ENCODE measurements at places on chromosomes 7 and 10. TPM values are rescaled to one million over a fixed set of nuclear protein-coding genes. Genes with fewer than 3 reads are reported as not detected.

DNA sequence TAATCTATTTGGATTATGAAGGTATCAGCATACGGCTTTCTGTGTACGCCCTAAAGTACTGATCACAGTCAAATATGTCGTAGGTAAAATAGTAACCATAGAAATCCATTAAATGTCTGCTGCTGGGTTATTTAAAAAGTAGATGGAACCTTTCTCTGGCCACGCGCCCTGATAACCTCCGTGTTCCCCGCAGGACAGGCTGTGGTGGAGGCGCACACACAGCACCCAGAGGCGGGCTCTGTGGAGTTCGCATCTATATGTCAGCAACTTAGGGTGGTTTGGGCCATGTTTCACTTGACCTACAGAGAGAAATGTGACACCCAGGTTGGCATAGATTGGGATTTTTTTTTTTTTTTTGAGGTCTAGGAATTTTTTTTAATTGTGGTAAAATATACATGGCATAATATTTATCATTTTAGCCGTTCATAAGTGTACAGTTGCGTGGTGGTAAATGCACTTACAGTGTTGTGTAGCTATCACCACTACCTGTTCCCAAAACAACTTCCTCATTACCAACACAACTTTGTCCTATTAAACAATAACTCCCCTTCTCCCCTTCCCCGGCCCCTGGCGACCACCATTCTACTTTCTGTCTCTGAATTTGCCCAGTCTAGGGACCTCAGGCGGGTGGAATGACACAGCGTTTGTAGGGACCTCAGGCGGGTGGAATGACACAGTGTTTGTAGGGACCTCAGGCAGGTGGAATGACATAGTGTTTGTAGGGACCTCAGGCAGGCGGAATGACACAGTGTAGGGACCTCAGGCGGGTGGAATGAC is 15.4 kb downstream of the PPP2R2D start:
- no peak for DNase-seq
- no peaks in the 10 kb centered on the region for H3K4me1 ChIP-seq
- H3K27me3 ChIP-seq = no peaks in the 10 kb centered on the region
- peaks cover 5% of the 10 kb centered on the region for H3K36me3 ChIP-seq
- no peak overlapping the region for H3K4me3 ChIP-seq

GRCh38 chr10:93436591-93437085 is 45.5 kb downstream of the MYOF start:
- DNase-seq = peak; percentile 86
- H3K36me3 ChIP-seq = no peaks in the 10 kb centered on the region
- H3K4me3 ChIP-seq = no peak overlapping the region
- H3K4me1 ChIP-seq = peaks cover 33% of the 10 kb centered on the region

DNA sequence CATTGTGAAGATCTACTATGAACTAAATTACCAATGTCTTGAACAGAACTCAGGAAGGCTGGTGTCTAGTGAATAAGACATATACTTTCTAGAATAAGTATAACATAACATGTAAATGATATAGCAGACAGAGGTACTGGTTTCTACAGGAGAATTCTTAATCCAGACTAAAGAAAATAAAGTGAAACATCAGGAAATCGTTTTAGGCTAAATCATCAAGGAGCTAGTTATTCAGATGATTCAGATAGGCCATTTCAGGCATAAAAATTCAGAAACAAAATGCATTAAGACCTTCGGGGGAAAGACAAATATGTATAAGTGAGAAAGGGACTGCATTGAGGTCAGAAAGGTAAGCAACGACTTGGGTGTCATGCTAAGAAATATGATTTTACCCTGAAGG is 170.6 kb downstream of the LRRN3 start:
- H3K27me3 ChIP-seq = no peaks in the 10 kb centered on the region
- H3K4me1 ChIP-seq = peaks cover 10% of the 10 kb centered on the region
- no peaks in the 10 kb centered on the region for H3K36me3 ChIP-seq

DNA sequence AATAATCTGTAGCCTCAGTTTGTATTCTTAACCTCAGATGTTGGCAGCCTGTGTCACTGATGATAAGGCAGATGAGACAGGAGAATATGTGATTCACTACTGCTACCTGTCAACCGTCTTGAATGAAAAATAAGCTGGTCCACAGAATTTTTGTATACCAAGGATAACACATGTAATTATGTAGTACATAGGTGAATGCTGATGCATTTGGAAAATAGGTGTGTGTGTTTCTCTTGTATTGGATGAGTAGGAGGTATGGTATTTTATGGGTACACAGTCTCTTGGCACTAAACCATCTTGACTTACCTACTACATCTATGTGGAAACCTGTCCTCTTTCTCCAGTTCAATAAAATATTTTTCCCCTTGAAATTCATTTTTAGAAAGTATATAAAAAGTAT is 20.7 kb upstream of the ZRANB1 start:
- H3K27me3 ChIP-seq = no peaks in the 10 kb centered on the region
- H3K27ac ChIP-seq = no peak overlapping the region
- DNase-seq = no peak
- H3K36me3 ChIP-seq = no peaks in the 10 kb centered on the region

GRCh38 chr10:58826694-58827093 is 314.0 kb downstream of the BICC1 start:
- DNase-seq = no peak
- no peak overlapping the region for H3K27ac ChIP-seq
- H3K4me1 ChIP-seq = no peaks in the 10 kb centered on the region
- no peaks in the 10 kb centered on the region for H3K27me3 ChIP-seq
- peaks cover 5% of the 10 kb centered on the region for H3K36me3 ChIP-seq

DNA sequence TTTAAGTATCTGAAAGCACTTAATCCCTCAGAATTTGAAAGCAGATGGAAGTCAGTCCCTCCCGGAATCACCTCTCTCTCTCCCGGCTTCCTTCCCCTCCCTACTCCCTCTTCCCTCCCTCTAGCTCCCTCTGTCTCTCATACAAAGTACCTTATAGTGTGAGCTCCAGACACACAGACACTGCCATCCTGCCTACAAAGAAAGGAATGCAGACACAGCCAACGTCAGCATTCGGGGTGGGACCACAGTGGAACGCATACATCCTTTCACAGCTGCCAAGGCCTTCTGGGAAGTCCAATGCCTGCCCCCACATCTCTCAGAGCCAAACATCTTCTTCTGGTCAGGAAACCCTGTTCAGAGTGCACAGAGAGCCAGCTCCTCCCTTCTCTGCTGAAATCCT is 9.3 kb downstream of the NOD1 start:
- H3K4me3 ChIP-seq = no peak overlapping the region
- H3K27ac ChIP-seq = peak overlapping the region; percentile 92
- DNase-seq = peak; percentile 78
- H3K36me3 ChIP-seq = no peaks in the 10 kb centered on the region

DNA sequence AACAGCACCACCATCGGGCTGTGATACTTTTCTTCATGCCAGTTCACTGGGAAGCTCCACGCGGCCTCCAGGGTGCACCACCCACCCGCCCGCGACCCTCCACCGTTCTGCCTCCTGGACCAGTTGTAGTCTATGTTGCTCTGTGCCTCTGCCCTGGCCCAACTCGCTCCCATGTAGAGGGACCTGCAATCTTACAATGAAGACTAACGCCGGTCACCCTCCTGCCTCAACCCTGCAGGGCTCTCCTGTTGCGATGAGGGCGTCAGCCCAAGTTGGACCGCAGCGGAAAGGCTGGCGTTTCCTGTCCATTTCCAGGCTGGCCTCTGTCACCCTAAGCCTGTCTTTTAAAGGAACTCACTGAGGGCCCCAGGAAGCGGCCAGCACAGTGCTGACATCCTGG is 34.9 kb downstream of the IL15RA start:
- no peak overlapping the region for H3K4me3 ChIP-seq
- H3K4me1 ChIP-seq = peaks cover 14% of the 10 kb centered on the region
- peak; percentile 23 for DNase-seq
- H3K27me3 ChIP-seq = no peaks in the 10 kb centered on the region
- H3K27ac ChIP-seq = peak overlapping the region; percentile 82
- no peaks in the 10 kb centered on the region for H3K36me3 ChIP-seq

DNA sequence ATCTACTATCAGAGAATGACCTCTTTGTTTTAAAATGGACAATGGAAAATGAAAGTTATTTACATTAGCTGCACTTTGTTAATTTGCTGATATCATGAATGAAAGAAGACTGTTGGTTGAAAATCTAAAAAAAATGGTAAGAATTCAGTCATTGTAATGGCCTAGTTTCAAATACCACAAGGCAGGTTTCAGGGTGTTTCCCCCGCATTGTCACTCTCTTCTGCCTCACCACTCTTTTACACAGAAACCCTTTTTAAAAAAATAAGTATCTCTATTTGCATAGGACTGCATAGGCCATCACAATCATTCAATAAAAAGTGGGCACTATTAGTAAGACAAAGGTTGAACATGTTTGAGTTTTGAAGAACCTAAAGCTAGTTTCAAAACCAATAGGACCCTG is 737.1 kb downstream of the INHBA start:
- H3K36me3 ChIP-seq = no peaks in the 10 kb centered on the region
- H3K27ac ChIP-seq = no peak overlapping the region
- DNase-seq = no peak
- no peak overlapping the region for H3K4me3 ChIP-seq

DNA sequence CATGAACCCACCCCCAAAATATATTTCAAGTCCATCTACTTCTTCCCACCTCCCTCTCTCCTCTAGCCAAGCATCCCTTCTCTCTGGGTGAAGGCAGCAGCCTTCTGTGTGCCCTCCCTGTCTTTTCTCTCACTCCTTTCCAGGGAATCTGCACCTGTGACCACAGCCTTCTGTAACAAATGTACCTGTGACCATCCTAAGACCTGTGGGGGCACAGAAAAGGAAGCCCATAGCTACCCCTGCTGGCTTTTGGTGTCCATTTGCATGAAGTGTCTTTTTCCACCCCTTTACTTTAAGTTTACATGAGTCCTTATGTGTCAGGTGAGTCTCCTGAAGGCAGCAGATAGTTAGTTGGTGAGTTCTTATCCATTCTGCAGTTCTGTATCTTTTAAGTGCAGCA is 2.0 kb upstream of the TBXAS1 start:
- no peaks in the 10 kb centered on the region for H3K36me3 ChIP-seq
- H3K27ac ChIP-seq = no peak overlapping the region
- peaks cover 63% of the 10 kb centered on the region for H3K4me1 ChIP-seq
- no peaks in the 10 kb centered on the region for H3K27me3 ChIP-seq
- H3K4me3 ChIP-seq = no peak overlapping the region

GRCh38 chr7:22109761-22110160 is 164.1 kb upstream of the CDCA7L start:
- H3K27ac ChIP-seq = no peak overlapping the region
- DNase-seq = no peak
- H3K4me3 ChIP-seq = no peak overlapping the region
- no peaks in the 10 kb centered on the region for H3K27me3 ChIP-seq
- no peaks in the 10 kb centered on the region for H3K36me3 ChIP-seq

DNA sequence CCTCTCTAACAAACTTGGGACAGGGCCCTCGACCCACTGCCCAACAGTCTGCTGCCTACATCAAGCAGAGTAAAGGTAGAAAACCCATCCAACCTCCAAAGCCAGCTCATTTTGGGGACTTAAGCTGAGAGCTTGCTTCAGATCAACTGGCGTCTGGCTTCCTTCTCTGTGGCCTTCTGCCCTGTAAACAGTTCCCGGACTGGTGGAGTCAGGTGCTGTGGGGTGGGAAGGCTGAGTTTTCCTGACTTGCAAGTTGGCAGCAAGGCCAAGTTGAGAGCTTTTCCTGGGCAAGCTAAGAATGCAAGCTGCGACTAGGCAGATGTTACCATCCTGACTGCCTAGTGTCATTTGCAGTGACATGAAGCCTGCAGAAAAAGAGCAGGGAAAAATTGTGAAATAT is 3.7 kb downstream of the GALNT17 start:
- H3K4me1 ChIP-seq = peaks cover 4% of the 10 kb centered on the region
- H3K27me3 ChIP-seq = no peaks in the 10 kb centered on the region
- no peak overlapping the region for H3K27ac ChIP-seq
- H3K4me3 ChIP-seq = no peak overlapping the region
- DNase-seq = no peak
- H3K36me3 ChIP-seq = no peaks in the 10 kb centered on the region

DNA sequence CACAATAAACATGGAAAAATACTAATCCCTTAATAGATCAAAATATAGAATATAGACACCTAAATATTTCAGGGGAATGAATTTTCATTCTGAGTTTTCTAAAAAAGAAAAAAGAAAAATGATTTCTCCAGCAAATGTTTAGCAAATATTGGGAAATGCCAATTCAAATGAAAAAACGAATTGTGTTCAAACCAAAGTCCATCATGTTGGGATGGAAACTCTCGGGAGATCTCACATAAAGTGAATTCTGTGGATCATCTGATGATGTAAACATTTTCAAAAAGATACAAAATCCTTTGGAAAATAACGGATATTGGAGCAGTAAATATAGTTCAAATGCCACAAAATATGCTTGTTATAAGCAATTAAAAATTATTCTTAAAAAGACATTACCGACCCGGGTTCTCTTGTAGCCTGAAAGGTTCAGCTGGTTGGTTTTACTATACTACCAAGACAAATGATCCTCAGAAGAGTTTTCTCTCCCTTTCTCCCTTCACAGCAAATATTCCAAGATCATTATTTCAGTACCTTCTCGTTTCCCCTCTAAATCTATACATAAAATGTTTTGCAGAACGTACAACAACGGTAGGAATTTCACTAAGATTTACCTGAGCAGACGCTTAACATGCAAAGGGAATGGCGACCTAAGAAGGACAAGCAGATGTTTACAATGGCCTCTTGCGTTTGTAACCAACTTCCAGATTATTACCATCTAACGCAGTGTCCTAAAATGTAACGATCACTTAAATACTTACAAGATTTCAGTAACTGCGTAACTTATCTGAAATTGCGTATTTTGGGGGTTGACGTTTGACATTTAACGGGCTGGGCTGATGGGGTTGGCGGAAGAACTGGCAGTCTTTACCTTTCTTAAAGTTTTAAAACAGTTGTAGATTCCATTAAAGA is 2.5 kb downstream of the HOXA13 start:
- H3K4me3 ChIP-seq = no peak overlapping the region
- H3K27ac ChIP-seq = no peak overlapping the region
- H3K36me3 ChIP-seq = no peaks in the 10 kb centered on the region
- DNase-seq = peak; percentile 55
- peaks cover 86% of the 10 kb centered on the region for H3K27me3 ChIP-seq

DNA sequence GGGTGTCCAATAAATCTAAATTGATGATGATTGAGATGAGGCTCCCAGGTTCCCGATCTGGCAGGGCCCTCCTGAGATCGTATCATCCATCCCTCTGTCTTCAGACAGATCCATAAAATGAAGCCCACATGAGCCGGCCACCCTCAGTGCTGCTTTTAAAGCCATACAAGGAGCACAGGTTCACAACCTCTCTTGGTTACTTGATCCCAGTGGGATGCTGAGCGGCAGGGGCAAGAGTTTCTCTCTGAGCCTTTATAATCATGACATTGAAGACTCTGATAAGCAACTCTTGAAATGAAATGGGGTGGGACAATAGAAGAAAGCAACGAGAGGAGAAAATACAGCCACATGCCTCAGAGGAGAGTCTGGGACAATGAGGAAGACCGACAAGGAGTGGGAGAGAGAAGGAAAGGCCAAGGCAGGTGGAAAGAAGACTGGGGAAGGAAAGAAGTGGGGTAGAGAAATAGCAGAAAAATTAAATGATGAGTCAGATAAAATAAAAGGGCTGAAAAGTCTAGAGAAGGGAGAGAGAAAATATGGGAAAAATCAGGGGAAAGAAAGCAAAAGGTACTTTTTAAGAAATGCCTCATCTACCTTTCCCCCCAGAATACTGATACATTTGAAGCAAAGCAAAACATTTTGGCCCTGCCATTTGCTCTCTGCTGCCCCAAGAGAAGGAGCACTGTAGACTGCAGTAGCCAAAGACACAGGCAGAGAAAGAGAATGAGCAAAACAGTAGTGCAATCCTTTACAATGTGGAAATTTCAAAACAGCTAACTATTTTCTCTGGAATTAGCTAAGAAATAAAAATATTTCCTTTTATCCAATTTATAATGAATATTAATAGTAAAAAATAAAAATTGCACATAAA is 14.6 kb downstream of the GBX1 start:
- no peaks in the 10 kb centered on the region for H3K4me1 ChIP-seq
- no peak overlapping the region for H3K27ac ChIP-seq
- no peak for DNase-seq
- no peak overlapping the region for H3K4me3 ChIP-seq

Gene SAP25
- 8.8 TPM for total RNA-seq

Gene SPDYE6
- not detected for total RNA-seq

Gene TRPV5
- total RNA-seq = not detected

Gene KCNK18
- not detected for total RNA-seq

Measured in lung (tissue), 17 donors.